ENCODE measurements at places on chromosomes 3 and 15. TPM values are rescaled to one million over a fixed set of nuclear protein-coding genes. Genes with fewer than 3 reads are reported as not detected.

Gene CISH
- polyA plus RNA-seq, result 6.5 TPM

DNA sequence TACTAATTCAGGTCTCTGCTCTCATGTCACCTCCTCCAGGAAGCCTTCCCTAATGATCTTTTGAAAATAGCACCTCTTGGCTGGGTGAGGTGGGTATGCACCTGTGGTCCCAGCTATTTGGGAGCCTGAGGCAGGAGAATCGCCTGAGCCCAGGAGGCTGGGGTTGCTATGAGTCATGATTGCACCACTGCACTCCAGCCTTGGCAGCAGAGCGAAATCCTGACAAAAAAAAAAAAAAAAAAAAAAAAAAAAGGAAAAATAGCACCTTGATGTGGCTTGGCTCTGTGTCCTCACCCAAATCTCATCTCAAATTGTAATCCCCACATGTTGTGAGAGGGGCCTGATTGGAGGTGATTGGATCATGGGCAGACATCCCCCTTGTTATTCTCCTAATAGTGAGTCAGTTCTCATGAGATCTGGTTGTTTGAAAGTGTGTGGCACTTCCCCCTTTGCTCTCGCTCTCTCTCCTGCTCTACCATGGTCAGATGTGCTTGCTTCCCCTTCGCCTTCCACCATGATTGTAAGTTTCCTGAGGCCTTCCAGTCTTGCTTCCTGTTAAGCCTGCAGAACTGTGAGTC lies 11.2 kb upstream of the RNU6-1 start:
- DNase-seq, result no peak

Gene ACSBG1
- polyA plus RNA-seq, result 0.30 TPM

DNA sequence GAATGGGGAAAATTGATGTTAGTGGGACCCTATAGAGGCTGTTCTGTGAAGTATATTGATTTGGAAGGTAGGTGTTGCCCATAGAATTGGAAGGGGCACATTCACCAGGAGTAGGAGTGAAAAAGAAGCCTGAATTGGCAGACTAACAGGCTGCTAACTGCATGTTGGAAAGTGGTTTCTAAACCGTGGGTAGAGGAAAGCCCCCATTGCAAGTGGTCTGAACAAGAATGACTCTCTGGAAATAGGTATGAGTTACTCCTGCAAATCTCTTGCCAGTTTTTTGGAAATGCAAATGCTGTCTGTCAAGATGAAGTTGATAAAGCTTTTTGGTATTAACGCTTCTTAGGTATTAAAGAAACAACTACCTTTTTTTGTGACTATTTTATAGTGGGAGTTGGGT lies 3.5 kb downstream of the UBE2E1 start:
- no peak for DNase-seq

Gene KCNAB1
- 3.5 TPM for polyA plus RNA-seq

GRCh38 chr3:188542196-188542595 lies 388.2 kb downstream of the LPP start:
- no peak for DNase-seq

DNA sequence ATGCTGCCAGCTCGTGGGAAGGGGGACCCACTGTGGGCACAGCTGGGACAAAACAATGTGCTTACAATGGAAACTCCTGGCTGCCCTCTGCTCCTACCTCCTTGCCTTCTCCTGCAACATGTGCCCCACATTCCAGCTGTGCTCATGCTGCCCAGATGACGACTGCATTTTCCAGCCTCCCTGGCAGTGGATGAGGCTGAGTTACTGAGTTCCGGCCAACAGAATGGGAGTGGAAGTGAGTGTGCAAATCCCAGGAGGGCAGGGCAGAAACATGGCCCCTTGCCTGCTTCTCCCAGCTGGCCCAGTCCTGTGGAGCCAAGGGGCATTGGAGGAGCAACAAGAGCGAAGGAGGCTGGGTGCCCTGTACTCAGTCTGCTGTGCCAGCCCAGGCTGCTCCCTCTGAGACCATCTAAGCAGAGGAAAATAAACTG lies 17.1 kb downstream of the KLF15 start:
- DNase-seq, result no peak

Gene WDR53
- polyA plus RNA-seq, result 10.8 TPM
